Activated CD8-positive, alpha-beta memory T cell treated with anti-CD3 and anti-CD28 coated beads, Interleukin-2, amount 10 ng/mL, durations not matched to agents 7 days and 5 days (primary cell): ENCODE measurements at places on chromosomes 2 and 18.

GRCh38 chr2:207236156-207236935 is 70.6 kb upstream of the KLF7 start:
- DNase-seq = no peak

- no peak for DNase-seq
These were observed 17.5 kb downstream of the KIAA2012 start for GRCh38 chr2:202090530-202090929.

DNA sequence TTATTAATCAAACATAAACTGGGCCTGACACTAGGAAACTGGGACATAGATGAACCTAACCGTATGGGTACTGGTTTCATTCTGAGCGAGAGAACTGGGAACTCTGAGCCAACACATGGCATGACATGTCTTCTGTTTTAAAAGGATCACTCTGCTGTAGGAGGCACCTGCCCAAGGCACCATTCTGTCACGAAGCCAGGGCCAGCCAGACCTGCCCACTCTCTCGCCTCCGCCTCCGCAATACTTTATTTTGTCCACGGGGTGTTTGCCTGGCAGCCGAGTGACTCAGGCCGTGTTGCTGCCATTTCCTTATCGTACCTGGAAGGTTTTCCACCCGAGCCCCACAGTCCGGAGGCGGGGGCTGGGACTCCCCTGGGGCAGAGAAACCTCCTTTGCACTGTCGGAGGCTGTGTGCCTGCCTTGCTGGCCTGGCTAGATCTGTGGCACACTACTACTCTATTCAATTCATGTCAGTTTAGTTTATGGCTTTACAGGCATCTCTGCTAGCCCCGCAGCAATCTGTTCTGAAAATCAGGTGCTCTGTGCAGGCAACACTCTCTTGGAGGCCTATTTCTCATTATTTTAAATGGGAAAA is 120.4 kb upstream of the ACKR3 start:
- no peak for DNase-seq

DNA sequence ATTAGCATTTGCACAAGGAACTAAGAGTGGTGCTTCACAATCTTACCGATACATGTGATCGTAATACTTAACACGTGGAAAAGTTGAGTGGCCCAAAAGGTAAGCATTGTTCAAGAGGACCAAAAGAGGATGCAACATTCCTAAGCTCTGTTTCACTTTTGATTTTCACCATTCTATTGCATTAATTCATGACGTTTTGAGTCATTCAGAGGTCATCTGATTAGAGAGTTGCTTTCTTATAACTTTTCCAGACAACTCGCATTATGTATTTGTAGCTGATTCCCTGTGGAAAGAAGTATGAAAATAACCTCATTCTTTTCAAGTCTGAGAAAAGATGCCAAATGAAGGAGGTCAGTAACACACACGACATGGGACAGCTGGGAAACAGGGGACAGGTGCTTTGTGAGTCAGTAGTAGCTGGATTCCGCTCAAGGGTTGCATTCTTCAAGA is 344.4 kb downstream of the RND3 start:
- DNase-seq = no peak

GRCh38 chr2:96500385-96501066 is 4.6 kb downstream of the NEURL3 start:
- peak; percentile 34 for DNase-seq

DNA sequence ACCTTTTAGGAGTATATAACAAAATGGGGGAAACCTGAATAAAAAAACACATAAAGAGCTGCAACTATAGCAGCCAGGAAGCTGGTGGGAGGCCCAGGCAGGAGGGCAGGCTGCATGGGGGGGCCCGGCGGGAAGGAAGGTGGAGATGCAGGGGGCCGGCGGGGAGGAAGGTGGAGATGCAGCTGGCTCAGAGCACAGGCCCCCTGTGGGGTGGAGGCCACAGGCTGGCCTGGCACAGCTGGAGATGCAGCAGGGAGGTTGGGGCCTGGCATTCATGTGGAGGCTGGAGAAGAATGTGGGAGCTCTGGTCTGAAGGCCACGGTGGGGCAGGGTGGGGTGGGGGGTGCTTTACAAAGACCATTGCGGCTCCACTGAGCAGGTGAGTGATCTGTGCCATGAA is 31.4 kb downstream of the FAM228A start:
- peak; percentile 4 for DNase-seq

GRCh38 chr2:45782986-45783385 is 131.5 kb downstream of the PRKCE start:
- no peak for DNase-seq

DNA sequence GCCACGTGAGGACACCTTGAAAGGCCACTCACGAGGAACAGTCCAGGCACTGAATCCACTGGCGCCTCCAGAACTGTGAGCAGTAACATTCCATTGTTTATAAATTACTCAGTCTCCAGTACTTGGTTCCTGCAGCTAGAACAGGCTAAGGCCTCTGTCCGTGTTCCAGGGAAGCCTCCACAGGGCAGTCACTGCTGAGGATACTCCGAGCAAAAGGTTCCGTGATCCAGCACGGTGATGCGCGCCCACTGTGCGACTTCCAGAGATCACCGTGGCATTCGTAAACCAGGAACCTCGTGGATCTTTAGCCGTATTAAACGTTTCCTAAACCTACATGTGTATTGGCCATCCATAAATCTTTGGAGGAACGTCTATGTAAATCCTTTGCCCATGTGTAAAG is 51.5 kb upstream of the SALL3 start:
- no peak for DNase-seq
